Tibial artery (tissue), 4 donors: ENCODE measurements at places on chromosomes 5 and 9.

DNA sequence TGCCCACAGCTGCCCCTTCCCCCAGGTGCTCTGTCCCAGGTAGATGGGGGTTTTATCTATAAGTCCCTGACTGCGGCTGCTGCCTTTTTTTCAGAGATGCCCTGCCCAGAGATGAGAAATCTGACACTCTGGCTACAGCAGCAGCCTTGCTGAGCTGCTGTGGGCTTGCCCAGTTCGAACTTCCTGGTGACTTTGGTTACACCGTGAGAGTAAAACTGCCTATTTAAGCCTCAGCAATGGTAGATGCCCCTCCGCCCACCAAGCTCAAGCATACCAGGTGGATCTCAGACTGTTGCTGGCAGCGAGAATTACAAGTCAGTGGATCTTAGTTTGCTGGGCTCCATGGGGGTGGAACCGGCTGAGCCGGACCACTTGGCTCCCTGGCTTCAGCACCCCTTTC lies 56.8 kb downstream of the MINAR2 start:
- DNase-seq, result no peak

DNA sequence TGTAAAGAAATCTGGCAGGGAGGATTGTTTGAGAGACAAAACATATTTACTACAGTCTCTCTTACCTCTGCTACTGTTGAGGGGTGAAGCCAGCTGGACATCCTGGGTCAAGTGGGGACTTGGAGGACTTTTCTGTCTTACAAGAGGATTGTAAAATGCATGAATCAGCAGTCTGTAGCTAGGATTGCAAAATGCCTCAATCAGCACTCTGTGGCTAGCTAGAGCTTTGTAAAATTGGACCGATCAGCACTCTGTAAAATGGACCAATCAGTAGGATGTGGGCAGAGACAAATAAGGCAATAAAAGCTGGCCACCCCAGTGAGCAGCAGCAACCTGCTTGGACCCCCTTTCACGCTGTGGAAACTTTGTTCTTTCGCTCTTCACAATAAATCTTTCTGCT lies 995.8 kb upstream of the CDH6 start:
- DNase-seq, result no peak

GRCh38 chr9:134343637-134344036 lies 17.4 kb downstream of the RXRA start:
- peak; percentile 60 for DNase-seq

GRCh38 chr9:83043597-83043996 lies 19.3 kb downstream of the RASEF start:
- DNase-seq, result no peak

DNA sequence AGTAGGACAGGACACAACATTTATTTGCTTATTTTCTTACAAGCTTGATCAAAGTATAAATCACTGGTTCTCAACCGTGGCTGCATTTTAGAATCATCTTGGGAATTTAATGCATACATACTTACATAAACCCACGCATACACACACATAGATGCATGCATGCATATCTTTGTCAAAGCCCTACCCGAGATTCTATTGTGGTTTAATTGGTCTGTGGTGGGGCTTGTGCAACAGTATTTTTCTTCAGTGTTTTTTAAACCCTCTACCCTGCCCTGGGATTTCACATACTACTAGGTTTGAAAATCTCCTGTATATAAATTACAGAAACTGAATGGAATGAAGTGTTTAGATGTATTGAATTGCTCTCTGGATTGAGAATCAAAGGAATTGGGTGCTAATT lies 1166.2 kb downstream of the MAT2B start:
- DNase-seq, result no peak

- DNase-seq, result no peak
Measured at GRCh38 chr5:10194083-10194482, 55.6 kb downstream of the ATPSCKMT start.

DNA sequence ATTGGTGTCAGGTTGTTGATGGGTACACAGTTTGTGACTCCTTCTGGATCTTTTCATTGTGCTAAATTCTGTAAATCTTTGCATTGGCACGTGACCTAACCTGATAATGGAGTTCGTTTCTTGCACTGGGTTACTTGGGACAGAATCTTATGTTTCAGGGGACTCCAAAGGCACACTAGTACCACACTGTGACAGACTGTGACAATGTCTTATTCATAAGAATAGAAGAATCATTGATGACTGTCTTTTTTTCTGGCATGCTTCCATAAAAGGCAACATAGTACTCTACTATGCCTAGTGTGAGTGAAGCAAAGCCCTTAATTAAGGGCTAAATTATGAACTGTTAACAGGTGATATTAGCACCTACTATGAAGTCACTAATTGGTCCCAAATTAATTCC lies 35.4 kb upstream of the RICTOR start:
- DNase-seq, result no peak

DNA sequence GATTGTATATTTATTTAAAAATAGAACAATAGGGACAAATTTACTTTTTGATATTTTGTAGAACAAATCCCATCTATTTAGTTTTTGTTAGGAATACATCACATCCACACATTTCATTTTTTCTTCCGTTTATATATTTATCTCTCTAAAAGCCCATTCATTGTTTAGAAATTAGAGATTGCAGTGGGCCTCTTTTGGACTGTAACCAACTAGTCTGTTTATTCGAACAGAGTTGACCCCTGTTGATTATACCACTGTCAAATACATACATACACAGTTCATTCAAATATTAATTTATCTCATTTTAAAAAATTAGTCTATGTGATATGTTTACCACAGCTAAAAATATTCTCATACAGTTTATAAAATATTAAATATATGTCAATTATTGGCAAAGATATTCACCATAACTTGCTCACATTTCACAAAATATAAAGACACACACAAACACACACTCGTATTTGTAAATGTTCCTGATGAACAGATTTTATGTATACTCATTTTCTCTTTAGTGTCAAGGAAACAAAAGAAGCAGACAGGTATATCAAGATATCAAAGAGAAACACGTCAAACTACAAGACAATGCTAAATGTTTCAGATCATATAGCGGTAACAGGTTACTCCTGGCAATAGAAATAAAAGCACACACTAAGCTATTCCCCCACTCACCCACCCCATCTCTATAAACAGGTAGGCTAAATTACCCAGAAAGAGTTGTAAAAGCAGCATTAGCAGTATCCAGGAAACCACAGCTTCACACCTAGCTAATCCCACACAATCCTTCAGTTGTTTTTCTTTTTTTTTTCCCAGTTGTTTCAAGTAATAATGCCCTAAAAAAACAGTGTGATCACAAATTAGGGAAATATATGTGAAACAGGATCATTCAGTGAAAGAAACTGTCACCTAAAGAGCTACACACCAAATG lies 283.9 kb downstream of the ADAMTS6 start:
- no peak for DNase-seq

- DNase-seq, result no peak
Measured at GRCh38 chr5:76379855-76380254, 23.2 kb upstream of the IQGAP2 start.

DNA sequence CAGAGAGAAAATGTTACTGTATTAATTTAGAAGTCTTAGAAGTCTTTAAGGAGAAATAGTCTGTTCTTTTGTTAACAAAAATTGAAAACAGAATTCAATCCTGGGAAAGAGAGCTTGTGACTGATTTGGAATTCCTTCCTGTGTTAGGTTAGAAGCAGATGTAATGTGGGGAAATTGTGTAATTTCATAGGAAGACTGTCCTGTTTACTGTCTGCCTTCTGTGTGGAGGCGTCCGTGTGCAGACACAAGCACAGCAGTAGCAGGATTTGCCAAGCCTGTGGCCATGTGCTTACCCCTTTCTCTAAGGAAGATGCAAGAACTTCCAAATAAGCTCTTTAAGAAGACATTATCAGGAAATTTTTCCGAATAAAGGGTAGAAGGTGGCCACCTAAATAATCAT lies 36.7 kb upstream of the F2R start:
- DNase-seq, result no peak

- no peak for DNase-seq
Measured at GRCh38 chr5:153400931-153401330, 89.5 kb upstream of the GRIA1 start.

- no peak for DNase-seq
Measured at GRCh38 chr9:9963841-9964240, 649.0 kb downstream of the PTPRD start.

GRCh38 chr9:108291586-108291932 lies 564.2 kb downstream of the ACTL7B start:
- no peak for DNase-seq

GRCh38 chr9:126454795-126455194 lies 128.2 kb downstream of the MVB12B start:
- peak; percentile 35 for DNase-seq

DNA sequence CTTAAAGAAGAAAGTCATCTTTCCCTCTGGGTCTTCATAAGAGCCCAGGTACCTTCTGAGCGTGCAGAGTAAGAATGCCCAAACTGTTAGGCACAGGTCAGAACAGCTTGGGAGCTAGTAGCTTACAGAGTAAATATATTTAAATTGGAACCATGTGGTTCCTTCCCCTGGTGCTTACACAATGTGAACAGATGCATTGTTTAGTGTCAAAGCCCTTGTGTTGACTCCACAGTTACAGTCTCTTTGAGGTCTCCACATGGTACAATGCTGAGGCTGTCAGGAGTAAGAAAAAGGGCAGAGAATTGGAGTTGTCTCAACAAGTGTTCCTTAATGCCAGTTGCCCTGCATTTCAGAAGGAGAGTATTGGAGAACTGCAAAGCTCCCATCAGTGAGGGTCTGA lies 188.5 kb downstream of the PAPPA start:
- no peak for DNase-seq

- DNase-seq, result no peak
Measured at GRCh38 chr5:31767335-31768031, 128.6 kb downstream of the PDZD2 start.

- no peak for DNase-seq
Measured at GRCh38 chr5:66947458-66947857, 249.1 kb downstream of the CD180 start.

DNA sequence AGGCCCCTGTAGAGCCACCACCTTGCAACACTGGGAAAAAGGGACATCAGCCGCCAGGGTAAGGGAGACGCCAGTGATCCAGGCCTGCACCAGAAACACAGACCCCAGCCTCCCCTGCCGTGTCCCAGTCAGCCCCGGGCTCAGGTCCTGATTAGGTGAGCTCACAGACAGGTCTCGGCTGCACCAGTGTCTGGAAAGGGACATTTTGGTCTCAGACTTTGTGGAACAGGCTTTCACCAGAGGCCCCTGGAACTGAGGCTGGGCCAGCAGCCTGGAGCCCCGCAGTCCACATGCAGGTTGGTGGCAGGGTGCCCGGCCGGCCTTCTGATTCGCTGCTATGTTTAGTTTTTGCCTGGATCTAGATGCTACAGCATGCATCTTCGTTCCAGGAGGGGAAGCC lies 369.0 kb upstream of the IRX4 start:
- no peak for DNase-seq

DNA sequence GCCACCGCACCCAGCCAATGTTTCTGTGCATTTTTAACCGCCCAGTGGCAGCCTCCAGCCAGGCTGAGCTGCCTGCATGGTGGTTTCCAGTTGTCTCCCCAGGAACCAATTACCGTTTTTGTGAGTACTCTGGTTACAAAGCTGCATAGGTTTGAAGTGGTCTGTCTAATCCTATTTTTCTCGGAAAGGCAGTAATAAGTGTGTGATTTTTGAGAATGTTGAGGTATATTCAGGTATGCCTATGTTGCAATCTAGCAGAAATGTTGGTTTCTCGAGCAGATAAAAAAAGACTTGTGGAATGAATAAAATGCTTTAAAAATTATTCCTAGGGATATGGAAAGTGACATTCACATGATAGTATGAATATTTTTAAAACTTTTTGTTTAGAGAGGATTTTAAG lies 41.5 kb upstream of the ANKH start:
- no peak for DNase-seq

- no peak for DNase-seq
Measured at GRCh38 chr5:42944989-42945388, 95.1 kb downstream of the ANXA2R start.

- no peak for DNase-seq
Measured at GRCh38 chr5:171405615-171406014, 13.8 kb upstream of the FGF18 start.

- DNase-seq, result no peak
Measured at GRCh38 chr5:81604193-81604592, 146.7 kb downstream of the SSBP2 start.

DNA sequence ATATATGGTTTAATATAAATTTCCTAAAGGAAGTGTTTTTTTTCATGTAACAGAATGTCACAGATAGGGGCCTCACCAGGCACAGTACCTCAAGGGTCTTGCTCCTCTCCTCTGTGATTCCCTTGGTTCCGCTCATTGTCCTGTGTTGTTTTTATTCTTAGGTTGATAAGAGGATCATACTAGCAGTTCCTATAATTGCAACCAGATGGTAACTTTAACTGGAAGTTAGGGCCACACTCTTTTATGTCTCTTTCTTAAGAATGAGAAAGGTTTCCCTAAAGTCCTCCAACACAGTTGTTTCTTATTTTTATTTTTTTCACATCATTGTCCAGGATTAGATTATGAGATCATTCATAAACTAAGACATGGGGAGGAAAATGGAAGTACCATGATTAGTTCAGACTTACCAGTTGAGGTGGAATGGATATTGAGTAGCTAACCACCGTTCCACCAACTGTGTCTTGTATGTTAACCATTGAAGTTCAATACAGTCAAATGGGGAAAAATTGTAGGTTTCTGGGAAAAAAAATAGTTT lies 41.1 kb downstream of the FAM174A start:
- no peak for DNase-seq

- DNase-seq, result no peak
Measured at GRCh38 chr9:17658237-17658636, 79.4 kb downstream of the SH3GL2 start.

DNA sequence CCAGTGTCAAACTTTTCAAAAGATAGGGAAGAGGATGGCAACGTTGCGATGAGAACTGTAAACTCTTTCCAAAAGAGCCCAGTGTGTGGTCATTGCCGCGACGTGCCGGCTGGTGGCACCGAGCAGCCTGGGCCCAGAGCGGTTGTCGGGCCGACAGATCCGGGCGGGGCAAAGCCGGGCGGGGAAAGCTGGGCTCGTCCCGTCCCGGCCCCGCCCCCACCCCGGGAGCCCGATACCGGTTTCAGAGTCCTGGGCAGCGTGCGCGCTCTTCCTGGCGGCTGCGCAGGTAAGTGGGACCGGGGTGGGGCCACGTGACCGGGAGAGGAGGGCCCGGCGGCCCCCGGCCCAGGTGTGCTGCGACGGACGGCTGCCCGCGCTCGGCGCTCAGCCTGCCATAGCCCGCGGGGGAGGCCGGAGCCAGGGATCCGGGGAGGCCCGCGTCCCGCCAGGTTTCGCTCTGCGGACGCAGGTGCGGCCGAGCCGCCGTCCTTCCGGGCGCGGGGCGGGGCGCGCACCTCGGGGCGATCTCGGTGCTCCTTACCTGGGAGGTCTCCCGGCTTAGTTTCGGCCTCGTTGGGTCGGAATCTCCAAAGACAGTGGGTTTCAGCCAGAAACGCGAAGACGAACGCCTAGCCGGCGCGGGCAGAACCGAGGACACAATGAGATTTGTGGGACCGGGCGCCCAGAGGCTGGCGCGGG lies at the start of gene MARVELD2:
Gene MARVELD2, plus strand, starts transcription at position 232 of the 699 bp plus-strand sequence. CDS start 4,270 bp downstream, outside the sequence.
- peak; percentile 38 for DNase-seq
